CD4-positive, alpha-beta T cell treated with Interleukin-6 for 4 hours (primary cell): ENCODE measurements at places on chromosomes 2 and 18.

DNA sequence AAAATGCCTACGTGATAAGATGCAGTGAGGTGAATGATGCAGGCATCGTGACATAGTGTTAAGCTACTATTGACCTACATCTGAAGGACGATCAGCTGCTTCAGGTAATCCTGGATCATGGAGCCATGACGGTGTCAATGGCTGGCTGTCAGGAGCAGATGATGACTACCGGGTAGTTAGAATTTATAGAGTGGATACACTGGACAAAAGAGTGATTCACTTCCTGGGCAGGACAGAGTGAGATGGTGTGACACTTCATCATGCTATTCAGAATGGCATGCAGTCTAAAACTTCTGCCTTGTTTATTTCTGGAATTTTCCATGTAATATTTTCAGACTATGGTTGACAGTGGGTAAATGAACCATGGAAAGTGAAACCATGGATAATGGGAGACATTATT is 29.5 kb downstream of the METTL8 start:
- no peak for DNase-seq

DNA sequence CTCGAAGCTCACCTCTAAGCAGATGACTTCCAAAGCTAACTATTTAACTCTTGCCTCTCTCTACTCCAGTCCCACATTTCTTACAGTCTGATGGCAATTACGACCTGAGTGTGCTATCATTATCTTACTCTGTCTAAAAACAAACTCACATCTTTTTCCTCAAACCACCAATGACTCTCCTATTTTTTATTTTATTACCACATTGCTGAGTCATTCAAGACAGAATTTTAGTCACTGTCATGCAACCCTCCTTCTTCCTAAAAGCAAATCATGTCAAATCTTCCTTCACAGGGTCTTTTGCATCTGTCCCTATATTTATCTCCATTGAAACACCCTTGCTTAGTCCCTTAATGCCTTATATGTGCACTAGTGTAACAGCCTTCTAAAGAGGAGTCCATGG is 34.6 kb upstream of the C2orf15 start:
- no peak for DNase-seq

DNA sequence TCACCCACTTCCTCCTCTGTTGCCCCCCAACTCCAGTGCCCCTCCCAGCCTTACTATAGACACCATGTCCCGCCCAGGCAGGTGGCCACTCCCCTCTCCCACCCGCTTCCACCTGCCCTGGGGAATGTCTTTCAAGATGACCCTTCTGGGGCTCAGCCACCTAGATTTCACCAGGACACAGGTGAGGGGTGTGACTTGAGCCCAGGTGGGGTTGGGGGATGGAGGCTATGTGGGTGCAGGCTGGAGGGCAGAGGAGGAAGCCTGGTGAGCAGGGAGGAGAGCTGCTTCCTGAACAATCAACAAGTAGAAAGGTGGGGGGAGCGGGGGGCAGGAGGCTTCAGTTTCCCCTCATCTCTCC is 8.7 kb downstream of the ADRA2B start:
- no peak for DNase-seq

DNA sequence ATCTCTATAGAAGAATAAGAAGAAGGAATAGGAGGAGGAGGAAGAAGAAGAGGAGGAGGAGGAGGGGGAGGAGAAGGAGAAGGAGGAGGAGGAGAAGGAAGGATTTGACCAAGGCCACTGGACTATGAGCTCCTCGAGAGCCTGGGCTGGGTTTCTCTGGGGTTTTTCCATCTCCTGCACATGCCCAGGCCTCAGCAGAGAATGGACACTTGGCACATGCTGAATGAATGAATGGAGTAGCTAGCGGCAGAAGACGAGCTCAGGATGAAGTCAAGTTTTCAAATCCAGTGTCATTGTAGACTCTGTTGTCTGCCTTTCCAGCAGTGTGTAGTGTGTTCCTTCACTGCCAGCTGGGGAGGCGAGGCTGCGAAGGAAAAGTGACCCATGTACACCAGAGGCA is 2.2 kb downstream of the MYO7B start:
- no peak for DNase-seq

GRCh38 chr2:12821656-12822055 is 104.9 kb downstream of the TRIB2 start:
- DNase-seq = no peak

GRCh38 chr2:234733093-234733489 is 218.7 kb upstream of the SH3BP4 start:
- DNase-seq = no peak

- DNase-seq = no peak
These were observed 46.8 kb upstream of the ACTR3 start for GRCh38 chr2:113842919-113843736.

DNA sequence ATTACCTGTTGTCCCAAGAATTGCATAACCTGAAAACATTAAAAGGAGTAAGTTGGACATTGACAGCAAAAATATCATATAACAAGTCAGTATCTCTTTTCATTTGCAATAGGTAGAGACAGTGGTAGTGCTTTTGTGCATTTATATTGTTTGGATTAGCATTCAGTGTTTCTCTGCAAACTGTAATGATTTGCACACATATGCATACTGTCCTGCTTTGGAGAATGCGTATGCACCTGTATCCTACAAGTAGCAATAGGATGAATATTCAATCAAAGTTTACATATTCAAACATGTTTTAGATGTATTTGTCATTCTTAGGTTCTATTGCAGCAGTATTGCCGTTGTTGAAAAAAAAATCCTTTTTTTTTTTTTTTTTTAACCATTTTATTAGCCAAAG is 201.9 kb downstream of the ZNF407 start:
- DNase-seq = no peak

GRCh38 chr2:70214953-70215549 is 24.2 kb upstream of the C2orf42 start:
- no peak for DNase-seq

- DNase-seq = no peak
These were observed 85.0 kb upstream of the SEC11C start for GRCh38 chr18:59054496-59055287.

- no peak for DNase-seq
These were observed 746.3 kb upstream of the CHAC2 start for GRCh38 chr2:53021292-53021691.

DNA sequence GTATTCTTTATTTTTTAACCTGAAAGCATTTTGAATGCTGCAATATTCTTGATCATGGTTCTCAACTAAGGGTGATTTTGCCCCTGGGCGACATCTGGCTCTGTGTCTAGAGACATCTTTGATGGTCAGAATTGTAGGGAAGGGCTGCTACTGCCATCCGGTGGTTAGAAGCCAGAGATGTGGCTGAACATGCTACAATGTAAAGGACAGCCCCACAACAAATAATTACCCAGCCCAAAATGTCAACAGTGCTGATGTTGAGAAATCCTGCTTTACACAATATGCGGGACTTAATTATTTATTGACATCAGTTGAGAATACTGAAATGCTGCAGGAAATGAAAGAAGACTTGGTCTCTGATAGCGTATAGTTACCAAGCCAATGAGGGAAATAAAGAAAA is 37.5 kb upstream of the SERPINB2 start:
- DNase-seq = no peak

GRCh38 chr2:163600801-163601200 is 135.0 kb downstream of the FIGN start:
- no peak for DNase-seq

GRCh38 chr2:168192839-168193616 is 54.4 kb downstream of the STK39 start:
- peak; percentile 58 for DNase-seq

- DNase-seq = no peak
These were observed 683.3 kb upstream of the HS6ST1 start for GRCh38 chr2:129001926-129002325.

DNA sequence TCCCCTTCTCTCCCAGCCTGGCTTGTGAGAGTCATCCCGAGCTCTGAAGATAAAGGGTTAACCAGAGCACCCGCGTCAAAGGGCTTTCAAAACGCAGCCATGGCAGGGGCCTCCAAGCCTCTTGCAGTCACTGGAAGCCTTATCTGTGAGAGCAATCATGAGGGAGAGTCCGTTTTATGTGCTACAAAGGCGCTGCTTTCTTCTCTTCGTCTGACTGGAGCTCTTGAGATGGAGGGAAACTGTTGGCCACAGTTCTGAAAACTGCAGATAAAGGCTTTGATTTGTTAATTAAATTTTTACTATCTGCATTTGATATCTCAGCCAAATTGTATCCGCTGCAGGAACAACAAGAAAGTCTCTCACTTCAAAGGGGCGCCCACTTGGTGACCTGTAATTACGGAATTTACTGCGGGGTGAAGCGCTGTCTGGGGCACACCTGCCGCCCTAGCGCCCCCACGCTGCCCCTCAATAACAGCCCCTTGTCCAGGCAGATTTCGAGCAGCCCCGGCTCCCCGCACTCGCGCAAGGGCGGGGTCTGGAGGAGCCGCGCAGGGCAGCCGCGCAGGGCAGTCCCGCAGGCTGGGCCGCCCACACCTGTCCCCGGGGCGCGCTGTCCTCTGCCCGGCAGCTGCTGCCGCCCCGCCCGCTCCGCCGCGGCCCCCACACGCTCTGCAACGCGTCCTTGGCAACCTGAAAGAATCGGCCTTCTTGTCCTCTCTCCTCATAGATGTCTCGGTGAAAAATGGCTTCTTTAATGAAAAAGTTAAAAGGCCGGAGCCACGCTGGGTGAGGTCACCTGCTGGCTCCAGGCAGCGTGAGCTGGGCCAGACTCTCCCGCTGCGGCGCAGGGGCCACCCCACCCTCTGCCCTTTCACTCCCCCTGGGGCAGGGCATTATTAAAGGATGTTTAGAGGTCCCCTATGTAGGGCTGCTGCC is 217.9 kb downstream of the VAPA start:
- DNase-seq = no peak

DNA sequence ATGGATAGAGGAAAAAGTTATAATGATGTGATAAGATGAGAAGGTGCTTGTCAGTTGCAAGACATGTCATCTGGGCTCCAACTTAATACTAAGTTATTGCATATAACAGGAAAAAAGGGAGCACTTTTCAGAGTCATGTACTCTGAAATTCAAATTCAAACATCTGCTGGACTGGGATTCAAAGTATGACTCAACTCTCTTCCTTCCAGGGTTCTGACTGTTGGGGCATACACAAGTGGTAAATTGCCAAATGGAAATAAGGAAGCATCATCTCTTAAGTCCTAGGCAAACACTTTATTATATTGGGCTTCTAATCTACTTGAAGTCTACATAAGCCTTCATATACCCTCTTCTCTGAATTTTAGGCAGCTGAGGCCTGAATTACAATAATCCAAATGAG is 44.9 kb downstream of the ZBTB14 start:
- no peak for DNase-seq

GRCh38 chr2:16429002-16429401 is 236.6 kb downstream of the CYRIA start:
- DNase-seq = no peak

DNA sequence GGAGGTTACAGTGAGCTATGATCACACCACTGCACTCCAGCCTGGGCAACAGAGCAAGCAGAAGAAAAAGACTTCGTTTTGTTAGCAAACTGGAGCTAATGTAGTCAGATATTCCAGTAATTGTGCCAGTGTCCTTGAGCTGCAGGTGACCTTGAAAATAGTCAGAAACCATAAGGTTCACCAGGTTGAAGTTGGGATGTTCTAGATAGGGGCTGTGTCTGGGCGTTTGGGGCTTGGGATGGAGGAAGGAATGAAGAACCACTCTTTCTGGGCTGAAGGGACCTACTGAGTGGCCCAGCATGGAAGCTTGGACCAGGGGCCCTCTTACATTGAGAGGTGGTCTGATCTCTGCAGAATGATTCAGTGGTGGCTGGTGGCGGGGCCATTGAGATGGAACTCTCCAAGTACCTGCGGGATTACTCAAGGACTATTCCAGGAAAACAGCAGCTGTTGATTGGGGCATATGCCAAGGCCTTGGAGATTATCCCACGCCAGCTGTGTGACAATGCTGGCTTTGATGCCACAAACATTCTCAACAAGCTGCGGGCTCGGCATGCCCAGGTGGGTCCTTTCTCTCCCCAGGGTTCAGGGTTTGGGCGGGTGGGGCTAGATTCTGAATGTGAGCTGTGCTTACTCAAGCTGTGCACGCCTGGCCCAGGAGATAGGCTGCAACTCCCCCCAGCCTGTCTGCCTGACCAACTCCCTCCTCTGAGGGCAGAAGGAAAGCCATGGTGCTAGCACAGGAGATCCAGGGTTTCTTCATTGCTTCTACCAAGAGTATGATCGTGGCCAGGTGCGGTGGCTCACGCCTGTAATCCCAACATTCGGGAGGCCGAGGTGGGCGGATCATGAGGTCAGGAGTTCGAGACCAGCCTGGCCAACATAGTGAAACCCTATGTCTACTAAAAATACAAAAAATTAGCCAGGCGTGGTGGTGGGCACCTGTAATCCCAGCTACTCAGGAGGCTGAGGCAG is 17.1 kb downstream of the CCT7 start:
- no peak for DNase-seq

DNA sequence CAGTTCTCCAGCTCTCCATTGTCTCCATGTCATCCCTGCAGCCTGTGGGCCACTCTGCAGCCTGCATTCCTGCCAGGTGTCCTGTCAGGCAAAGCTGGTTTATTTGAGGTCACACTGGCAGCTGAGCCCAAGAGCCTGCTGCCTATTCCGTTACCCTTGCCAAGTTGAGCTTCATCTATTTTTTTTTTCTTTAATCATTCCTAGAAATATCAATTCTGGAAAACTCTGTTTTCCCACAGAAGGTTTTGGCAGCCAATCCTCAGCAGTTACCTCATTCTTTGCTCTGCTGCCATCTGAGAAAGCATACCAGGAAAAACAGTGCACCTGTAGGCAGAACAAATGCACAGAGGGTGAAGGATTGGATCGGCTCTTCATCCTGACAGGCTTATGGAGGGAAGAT is 411.0 kb upstream of the ACVR2A start:
- DNase-seq = no peak

- no peak for DNase-seq
These were observed 57.8 kb upstream of the KIF5C start for GRCh38 chr2:148817210-148817708.

DNA sequence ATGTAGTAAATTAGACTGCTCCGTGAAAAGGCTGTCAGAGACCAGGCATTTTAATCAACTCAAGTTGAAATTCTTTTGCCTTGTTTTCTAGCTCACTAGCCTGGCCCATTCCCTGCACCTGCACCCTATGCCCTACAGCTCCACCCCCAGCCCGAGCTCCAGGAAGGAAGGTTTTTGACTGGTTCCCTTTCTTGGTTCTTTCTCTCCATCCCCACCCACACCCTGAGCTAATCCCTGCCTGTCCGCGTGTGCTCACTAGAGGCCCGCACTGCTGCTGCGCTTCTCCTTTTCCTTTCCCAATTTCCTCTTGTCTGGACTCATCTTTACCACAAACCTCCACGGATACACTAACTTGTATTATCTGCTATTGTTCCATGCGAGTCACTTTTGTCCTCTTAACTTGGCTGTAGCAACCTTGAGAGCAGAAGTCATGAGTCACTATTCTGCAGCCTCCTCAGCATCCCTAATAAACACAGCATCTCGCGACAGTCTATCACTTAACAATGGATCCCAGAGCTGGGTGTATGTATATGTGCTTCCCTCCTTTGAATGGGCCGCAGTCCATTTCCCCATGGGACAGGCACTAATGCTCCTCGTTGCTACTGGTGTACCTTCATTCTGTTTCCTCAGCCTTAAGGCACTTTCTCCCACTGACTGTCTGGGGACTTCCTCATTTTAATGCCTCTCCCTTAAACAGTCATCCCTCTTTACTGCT is 36.5 kb downstream of the COLEC12 start:
- DNase-seq = no peak
